ENCODE measurements at places on chromosomes 7 and 10.
A peak's percentile ranks its signal among the peaks of the same experiment; 100 is the strongest.

GRCh38 chr10:114391599-114391998, 12.7 kb downstream of the AFAP1L2 start:
- no peak for DNase-seq

GRCh38 chr10:106825576-106826364, 338.7 kb downstream of the SORCS1 start:
- no peak for DNase-seq

- DNase-seq = no peak
Observed at GRCh38 chr7:52831321-52831720, 204.1 kb upstream of the POM121L12 start.

GRCh38 chr10:47020471-47020870, 109.2 kb downstream of the PTPN20 start:
- DNase-seq = no peak

GRCh38 chr7:24949884-24950283, 30.1 kb downstream of the OSBPL3 start:
- DNase-seq = no peak

DNA sequence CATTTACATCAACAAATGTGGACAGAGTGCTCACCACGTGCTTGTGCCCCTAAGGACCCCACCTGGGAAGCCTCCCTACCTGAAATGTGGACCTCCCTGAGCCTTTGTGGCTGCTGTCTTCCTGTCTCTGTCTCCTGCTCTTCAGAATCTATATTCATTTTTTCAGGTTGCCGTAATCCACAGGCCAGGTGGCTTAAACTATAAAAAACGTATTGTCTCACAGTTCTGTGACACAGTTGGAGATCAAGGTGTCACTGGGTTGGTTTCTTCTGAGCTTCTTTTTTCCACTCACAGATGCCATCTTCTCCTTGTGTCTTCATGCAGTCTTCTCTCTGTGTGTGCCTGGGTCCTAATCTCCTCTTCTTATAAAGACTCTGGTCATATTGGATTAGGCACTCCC, 5.6 kb upstream of the VSTM4 start:
- peak; percentile 15 for DNase-seq

GRCh38 chr7:133186060-133186459, 66.8 kb upstream of the EXOC4 start:
- DNase-seq = no peak

- no peak for DNase-seq
Observed at GRCh38 chr10:36496758-36497157, 628.6 kb upstream of the ANKRD30A start.

DNA sequence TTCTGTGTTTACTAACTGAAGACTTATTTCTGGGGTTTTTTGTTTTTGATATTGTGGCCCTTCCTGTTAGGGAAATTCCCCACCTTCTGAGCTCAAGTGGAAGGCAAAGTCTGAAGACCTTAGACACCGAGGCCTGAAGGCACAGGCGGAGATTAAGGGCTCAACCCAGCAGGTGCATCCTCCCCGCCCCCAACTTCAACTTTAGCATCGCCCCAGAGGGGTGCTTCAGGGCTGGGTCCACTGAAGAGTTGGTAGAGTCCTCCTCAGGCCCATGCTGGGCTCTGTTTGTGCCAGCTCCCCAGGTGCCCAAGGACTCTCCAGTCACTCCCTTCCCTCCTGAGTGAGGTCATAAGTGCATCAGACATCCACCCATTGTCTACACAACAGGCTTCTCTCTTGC, 9.4 kb upstream of the PPIA start:
- DNase-seq = no peak

DNA sequence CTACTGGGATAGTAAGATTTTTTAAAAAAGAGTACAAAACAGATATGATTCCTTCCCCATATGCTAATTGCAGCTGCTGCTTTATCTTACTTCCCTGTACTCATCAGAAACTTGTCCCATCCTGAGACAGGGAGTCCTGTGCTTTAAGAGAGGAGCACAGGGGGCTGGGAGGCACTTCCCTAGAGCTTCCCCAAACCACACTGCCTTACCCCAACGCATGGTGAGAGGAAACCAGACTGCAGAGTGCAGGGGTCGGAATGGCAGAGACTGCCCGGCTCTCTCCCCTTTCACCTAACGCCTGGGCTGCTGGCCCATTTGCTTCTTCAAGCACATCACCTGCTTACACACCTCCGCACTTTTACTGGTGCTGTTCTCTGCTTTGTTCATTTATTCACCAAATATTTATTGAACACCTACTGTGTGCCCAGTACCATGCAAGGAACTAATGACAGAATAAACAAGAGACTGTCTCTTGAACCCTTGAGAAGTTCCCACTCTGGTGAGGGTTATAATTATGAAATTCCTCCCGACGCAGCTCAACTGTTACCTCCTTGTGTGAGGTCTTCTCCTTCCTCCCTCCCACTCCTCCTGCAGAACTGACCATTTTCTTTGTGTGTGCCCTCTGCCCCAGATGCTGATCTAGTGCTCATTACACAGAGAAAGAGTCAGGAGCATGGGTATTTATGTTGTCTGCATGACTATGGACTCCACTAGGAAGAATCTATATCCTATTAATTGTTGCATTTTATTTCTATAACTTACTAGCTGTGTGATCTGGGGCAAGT, 289.7 kb downstream of the TCF7L2 start:
- no peak for DNase-seq

DNA sequence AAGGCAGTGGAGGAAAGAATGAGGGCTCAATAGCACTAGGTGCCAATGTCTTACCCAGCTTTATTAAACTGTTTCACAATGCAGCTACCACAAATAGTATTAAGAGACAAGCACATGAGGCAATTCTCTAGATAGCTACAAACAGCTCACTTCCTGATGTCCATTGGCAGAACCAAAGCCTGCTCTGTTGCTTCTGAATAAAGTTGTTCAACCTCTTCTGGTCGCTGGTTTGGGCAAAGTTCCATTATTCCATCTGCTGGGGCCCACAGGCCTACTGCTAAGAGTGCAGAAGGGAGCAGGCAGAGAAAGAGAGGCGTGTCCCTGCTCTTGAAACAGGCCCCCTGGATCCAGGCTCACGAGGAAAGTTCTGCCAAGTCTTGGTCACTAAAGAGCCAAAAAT, 173.9 kb downstream of the ZNF438 start:
- no peak for DNase-seq

DNA sequence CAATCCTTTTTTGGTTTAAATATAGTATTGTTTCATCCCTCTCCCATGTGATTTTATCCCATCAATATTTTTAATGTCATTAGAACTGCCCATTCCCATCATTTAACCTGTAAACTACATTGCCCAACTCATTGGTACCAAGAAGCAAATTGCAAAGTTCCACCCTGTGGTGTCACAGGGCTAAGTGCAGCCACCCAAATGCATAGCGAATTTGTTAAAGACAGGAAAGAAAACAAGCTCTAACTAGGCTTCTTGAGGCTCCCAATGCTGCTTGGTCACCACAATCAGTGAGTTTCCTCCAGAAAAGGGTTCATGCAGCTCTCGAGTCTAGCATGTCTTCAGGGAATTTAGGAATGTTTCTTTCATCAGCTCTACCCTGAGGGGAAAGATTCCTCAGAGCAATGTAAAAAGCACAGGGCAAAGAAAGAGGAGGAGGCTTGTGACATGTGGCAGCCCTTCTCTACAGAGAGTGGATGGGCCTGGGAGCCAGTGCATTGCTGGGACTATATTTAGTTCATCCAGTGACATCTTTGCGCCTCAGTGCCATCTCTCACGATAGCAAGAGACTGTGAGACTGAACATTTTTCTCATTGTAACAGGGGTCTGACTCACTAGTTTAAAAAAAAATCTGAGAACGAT, 58.1 kb downstream of the CAV1 start:
- no peak for DNase-seq

- DNase-seq = peak; percentile 55
Observed at GRCh38 chr10:100730725-100731406, 14.5 kb upstream of the PAX2 start.

- DNase-seq = no peak
Observed at GRCh38 chr10:11009471-11010308, 8.0 kb upstream of the CELF2 start.

DNA sequence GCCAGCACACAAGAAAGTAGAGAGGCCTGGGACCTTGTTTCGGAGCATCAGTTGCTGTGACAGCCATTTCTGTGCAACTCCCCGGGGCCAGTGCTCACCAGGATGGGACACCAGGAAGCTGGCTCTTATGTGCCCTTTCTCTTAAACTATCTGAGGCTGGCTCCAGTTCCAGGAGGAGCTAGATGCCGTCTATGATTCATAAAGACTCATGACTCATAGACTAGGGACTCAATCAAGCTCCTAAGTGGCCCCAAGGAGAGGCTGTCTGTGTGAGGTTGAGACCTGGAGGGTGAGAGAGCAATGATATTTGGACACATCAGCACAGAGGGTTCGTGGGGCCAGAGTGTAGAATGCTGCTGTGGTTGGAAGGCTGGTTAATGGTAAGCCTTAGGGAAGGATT, 580.1 kb downstream of the CCSER2 start:
- DNase-seq = no peak

GRCh38 chr7:106050746-106051117, 61.4 kb downstream of the SYPL1 start:
- no peak for DNase-seq

- DNase-seq = no peak
Observed at GRCh38 chr7:51764976-51765375, 448.4 kb upstream of the COBL start.

DNA sequence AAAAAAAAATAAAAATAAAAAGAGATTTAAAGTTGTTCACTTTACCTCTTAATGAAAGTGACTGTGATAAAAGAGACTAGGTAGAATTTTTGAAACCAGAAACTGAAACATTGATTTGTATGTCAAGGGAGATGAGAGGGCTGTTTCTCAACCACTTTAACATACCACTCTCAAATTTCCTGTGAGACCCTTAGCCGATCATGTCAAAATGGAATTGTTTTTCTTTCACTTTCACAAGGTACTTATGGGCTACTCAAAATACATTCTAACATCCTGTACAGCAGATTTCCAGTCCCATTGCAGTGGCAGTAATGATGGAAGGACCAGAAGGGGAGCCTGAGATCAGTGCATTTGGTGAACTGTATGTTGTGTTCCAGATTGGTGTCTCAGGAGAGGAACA, 261.2 kb downstream of the PPP1R3A start:
- DNase-seq = no peak

DNA sequence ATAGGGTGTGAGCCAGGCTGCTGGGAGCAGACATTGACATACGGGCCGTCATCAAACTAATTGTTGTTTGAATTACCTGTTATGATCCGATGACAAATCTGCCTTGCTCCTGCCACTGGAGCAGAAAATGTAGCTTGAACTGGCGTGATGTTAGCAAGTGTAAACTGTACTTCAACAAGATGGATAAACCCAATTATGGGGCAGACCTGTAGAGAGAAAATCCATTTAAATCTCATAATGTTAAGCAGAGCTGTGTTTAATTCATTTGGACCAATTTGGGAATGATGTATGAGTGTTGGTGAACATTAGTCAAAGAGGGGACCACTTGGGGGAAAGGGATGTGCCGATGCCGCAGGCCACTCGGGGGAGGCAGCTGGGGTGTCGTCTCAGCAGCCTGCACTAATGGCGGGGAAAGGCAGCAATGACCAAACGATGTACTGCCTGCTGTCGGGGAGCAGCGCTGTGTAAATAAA, 27.4 kb downstream of the TCF7L2 start:
- DNase-seq = no peak

- DNase-seq = no peak
Observed at GRCh38 chr7:111101856-111102646, 11.1 kb downstream of the LRRN3 start.

GRCh38 chr10:120598386-120598785, 141.4 kb downstream of the PLPP4 start:
- no peak for DNase-seq

DNA sequence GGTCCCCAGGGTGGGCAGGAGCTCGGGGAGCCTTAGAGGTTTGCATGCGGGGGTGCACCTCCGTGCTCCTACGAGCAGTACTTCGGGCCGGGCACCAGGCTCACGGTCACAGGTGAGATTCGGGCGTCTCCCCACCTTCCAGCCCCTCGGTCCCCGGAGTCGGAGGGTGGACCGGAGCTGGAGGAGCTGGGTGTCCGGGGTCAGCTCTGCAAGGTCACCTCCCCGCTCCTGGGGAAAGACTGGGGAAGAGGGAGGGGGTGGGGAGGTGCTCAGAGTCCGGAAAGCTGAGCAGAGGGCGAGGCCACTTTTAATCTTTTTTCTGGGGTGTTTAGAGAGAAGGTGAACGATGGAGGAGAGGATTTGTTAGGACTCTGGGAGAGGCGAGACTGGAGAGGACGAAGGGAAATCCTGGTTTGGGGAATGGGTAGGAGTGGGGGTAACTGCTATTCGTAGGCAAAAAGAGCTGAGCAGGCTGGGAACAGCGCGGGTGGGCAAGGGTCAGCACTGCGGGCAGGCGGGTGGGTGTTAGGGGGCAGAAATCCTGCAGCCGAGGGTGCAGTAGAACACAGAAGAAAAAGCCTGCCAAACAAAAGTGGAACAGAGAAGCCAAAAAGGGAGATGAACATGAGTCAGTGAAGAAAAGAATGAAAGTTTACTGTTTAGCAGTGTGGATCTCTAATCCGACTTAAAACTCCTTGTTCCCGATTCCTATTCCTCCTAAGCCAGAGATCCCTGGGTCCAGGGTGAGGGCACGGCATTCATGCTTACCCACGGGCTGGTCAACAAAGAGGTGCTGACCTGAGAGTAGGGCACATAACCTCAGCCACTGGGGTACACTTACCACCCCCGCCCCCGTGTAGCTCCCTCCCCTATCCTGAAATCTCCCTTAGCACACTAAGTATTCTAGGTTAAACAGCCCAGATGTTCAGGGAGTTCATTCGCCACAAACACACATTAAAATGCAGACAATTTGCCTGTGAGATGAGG, 26.9 kb downstream of the PRSS2 start:
- DNase-seq = peak; percentile 87

GRCh38 chr10:6347391-6347951, 144.7 kb downstream of the PFKFB3 start:
- DNase-seq = peak; percentile 82

DNA sequence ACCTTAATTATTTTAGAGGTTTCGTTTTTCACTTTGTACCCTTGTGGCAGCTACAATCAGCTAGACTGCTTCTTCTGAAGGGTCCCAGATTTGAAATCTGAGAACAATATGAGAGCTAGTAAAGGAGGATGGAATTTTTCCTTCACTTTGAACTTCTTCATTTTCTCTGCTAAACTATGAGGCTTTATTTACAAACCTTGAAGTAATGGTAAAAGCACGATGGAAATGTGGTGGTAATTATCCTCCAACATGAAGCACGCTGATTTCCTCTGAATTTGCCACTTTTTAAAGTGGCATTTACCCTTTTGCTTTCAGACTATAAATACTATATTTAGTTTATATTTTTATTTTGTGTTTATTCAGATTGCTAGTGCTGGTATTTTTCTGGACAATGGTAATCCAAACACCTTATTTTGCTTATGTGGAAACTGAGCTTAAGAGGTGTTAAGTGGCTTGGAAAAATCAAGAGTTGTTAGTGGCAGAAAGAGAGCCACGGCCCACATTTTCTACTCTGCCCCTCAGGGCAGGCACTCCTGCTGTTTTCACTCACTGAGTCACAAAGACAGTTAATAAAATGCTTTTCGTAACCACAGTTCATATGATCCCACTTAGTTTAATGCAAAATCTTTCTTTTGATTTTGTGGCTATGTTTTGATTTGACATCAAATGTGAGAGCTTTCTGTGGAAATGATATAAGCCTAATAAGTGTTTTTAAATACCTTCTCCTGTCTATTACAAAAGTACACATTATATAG, 2.7 kb downstream of the SSMEM1 start:
- DNase-seq = no peak

GRCh38 chr7:50594734-50595485, 29.7 kb upstream of the DDC start:
- no peak for DNase-seq

Measured in activated CD8-positive, alpha-beta memory T cell treated with anti-CD3 and anti-CD28 coated beads for 24 hours (primary cell).